ENCODE measurements at places on chromosomes 12 and 14.

DNA sequence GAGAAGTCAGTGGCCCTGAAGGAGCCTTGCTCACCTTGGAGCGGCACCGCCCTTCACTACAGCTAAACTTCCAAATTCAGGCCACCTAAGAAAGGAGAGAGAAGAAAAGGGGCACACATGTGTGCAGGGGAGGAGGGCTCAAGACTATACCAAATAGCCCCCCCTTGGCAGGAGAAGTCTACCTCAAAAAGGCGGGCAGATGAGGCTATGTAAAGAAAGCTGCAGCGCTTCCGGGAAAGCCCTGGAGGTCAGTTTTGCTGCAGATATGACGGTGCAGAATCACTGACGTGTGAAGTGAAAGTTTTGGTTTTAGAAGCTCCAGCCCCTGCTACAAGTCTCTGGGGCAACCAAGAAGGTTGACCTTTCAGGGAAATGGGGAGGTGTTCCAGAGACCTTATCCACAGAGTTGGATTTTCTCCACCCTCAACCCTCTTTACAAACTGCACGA, 48.2 kb upstream of the PNMA1 start:
- DNase-seq: no peak

DNA sequence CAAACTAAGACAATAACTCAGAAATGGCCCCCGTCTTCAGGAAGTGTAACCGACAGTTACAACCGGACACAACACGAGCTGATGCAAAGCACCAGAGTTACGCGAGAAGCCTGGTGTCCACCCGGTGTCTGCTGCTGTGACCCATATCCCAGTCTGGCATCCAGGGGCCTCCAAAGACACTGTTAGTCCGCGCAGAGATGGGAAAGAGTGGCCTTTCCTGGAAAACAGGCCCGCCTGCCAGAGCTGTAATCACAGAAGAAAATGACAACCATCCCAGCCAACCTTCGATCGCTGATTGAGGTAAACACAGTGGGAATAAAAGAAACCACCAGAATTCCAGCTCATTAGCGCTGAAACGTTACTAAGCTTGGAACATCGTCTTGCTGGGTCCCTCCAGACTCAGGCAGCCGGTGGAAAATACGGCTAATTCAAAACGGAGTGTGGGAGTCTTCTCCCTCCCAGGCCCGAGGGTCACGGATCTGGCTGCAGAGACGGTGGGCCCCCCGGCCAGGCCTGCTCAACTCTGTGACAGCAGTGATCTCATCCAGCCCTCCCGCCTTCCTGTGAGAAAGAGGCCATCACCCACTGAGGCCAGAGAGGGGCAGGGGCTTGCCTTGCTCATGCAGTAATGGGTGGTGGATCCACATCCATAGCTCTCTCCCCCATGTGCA, 273.9 kb upstream of the RTL1 start:
- no peak for DNase-seq

- DNase-seq: no peak
These were observed 28.2 kb downstream of the TBK1 start for GRCh38 chr12:64480148-64480547.

DNA sequence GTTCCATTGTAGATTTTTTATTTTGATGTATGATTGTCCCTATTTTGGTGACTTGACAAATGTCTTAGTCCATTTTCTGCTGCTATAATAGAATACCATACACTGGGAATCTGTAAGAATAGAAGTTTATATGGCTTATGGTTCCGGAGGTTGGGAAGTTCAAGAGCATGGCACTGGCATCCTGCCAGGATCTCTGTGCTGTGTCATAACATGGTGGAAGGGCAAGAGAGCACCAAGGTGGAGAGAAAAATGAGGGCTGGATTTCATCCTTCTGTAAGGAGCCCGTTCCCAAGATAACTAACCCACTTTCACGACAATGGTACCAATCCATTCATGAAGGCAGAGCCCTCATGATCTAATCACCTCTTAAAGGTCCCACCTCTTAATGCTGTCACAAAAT, 176.7 kb downstream of the TMEM132D start:
- DNase-seq: no peak

- DNase-seq: no peak
These were observed 23.3 kb downstream of the PPP1R36 start for GRCh38 chr14:64573109-64573508.

DNA sequence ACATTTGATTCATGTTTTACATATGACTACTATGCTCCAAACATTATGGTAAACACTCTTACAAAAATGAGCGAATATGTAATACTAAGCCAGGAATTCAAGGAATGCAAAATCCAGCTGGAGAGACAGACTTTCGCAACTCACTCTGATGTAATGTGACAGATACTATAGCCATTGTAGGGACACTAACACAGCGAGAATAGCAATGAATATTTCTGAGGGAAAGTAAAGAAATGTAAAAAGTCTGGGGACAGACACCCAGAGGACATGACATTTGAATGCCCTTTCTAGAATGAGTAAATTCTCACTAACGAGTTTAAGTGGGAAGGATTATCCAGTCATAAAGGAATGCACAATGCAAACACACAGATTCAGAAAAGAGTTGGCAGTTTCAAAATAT, 121.9 kb downstream of the PIK3C2G start:
- DNase-seq: no peak

GRCh38 chr12:68469113-68469512, 137.0 kb upstream of the MDM1 start:
- DNase-seq: no peak

DNA sequence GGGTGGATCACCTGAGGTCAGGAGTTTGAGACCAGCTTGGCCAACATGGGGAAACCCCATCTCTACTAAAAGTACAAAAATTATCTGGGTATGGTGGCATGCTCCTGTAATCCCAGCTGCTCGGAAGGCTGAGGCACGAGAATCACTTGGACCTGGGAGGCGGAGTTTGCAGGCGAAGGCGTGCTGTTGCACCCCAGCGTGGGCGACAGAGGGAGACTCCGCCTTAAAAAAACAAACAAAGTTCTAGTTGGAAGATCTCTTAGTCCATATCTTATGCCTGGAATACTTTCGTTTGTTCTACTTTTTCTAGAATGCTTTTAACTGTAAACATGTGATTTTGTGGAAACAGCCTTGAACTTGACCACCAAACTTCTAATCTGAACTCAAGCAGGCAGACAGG, 38.7 kb downstream of the PPHLN1 start:
- DNase-seq: no peak

DNA sequence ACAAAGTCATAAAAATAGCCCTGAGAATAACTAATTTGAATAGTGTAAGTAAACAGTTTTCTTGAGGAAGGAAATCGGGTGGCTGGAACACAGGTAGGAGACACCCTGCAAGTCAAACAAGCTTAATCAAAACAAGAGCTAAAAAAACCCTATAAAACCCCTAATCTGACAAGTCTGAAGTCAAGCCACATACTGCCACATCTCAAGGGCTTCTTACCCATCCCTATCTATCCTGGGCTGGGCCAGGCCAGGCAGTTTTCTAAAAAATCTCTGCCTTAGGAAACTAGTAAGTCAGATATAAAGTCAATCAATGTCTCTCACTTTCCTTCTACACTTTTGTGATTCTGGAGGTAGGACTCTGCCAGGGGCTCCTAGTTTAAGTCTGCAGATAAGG, 15.3 kb downstream of the UBE2N start:
- no peak for DNase-seq

DNA sequence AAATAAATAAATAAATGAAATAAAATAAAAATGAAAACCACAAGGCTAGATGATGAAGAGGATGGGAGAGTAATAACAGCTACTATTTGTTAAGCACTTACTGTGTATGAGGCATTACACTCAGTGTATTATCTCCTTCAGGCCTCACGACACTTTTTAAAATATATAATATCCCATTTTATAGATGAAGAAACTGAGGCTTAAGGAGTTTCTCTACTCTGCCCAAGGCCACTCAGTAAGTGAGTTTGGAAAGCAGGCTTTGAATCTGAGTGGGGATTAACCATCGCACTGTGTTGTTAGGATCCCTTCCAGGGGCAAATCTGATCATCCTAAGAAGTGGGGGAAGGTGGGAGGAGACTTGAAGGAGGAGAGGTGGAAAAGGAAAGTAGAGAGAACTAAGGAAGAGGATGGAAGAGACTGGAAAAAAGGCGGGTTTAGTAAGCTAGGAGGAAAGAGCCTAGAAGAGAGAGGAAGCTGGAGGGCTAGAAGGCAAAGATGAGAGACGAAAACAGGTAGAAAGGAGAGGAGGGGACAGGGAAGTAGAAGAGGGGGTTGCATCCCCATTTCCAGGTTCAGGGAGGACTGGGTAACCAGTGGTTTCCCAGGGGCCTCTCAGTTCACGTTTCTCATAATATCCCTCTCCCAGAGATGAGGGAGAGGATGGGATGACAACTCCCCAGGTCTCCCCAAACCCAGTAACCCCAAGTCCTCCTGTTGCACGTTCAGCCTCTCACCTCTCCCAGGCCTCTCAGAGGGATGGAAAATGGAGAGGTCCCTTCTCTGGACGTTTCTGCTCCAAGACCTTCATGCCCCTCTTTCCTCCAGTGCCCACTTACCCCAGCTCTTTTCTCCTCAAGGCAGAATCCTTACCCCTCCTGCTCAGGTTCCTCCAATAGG, 1.7 kb downstream of the STAT6 start:
- no peak for DNase-seq

DNA sequence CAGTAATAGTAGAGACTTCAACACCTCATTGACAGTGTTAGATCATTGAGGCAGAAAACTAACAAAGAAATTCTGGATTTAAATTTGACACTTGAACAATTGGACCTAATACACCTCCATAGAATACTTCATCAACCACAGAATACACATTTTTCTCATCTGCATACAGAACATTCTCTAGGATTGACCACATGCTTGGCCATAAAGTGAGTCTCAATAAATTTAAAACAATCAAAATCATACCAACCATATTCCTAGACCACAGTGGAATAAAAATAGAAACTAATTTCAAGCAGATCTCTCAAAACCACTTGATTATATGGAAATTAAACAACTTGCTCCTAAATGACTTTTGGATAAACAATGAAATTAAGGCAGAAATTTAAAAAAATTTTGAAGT, 82.3 kb downstream of the SLC38A4 start:
- no peak for DNase-seq

GRCh38 chr12:19561411-19561961, 122.2 kb downstream of the AEBP2 start:
- DNase-seq: no peak

GRCh38 chr14:33943096-33943883, 7.6 kb downstream of the EGLN3 start:
- no peak for DNase-seq

DNA sequence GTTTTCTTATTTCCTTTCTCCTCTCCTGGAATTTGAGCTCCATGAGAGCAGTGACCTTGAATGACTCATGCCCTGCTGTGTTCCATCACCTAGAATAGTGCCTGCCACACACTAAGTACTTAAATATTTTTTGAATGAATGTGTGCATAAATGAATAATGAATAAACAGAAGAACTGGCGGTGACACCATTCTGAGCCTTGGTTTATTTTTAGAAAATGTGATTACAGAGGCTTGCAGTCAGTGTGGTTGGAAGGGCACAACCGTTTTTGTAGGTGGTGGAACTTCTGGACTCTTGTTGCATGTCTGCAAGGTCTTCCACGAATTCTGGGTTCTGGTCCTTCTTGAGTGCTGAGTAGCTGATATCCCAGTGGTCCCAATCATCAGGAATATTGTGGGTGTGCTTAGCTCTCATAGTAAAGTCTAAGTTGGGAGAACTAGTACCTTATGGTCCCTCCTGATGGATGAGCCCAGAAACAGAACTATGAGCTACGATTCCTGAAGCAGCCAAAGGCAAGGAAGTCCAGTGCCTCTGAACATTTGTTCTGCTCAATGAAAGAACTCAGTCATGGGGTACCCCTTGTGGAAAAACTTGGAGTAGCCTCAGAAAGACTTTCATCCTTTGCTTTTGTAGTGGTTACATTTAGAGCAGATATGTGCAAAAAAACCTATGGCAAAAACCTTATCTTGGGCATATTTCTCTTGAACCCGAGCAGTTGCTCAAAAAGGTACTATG, 28.8 kb upstream of the BHLHE41 start:
- no peak for DNase-seq

DNA sequence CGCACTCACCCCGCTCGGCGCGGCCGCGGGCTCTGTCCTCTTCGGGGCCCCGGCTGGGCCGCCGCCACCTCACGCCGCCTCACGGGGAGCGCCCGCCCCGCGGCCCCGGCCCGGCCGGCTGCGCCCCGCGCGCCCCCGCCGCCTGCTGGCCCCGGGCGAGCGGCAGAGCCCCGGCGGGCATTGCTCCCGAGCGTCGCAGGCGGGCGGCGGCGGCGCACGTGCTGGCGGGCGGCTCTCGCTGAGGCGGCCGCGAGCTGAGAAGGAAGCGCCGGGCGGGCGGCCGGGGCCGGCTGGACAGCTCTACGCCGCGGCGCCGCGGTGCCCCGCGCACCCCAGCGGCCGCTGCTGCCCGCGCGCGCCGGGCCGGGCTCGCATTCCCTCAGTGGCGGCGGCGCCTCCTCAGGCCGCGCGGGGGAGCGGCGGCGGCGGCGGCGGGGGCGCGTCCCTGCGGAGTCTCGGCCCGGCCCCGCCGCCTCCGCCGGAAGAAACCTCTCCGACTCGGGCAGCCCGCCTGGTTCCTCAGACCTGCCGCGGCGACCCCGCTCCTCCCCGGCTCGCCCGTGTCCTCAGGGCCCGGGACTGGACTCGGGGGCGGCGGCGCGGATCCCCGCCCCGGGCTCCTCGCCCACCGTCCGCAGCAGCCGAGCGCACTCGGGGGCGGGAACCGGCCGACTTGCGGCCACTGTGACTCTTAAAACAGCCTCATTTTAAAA, at the start of gene PITPNM2:
PITPNM2 (minus strand) TSS at position 347 of the 713 bp plus-strand sequence. CDS start 116,500 bp downstream, outside the sequence.
- peak; percentile 62 for DNase-seq

GRCh38 chr12:68675101-68675842, 11.5 kb upstream of the NUP107 start:
- peak; percentile 34 for DNase-seq

DNA sequence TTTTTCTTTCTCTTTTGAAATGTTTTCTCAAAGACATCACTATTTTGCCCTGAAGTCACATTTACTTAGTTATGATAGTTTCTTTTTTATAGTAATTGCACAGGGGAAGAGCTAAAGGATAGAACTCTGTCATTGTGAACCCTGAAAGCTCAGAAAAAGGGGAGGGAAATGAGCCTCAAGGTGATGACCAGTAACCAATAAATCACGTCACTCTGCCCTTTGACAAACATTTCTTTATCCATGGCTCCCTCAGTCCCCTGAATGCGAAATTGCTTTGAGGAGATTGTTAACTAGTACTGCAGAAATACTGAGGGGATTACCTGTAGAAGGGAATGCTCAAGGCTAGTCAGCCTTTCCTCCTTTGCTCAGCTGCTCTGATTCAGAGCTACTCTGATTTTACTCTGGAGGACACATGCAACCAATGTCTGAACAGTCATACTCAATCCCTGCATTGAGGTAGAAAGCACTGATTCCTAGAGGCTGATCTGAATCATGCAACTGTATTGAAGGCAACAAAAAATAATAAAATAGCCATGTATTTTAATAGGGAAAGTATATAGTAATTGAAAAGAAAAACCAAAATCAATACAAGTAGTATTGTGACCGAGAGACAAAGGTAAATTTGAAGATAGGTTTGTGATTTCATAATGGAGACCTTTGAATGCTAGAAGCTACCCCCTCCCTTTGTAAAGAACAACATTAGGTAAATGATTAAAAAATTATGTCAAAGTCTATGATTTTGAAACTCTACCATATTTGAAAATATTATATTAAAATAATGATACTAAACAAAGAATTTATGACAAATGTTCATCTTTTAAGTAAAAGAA, 24.7 kb downstream of the SLCO1B1 start:
- no peak for DNase-seq

GRCh38 chr12:53709671-53710070, 17.6 kb downstream of the CALCOCO1 start:
- no peak for DNase-seq
